ENCODE measurements at places on chromosomes 2 and 18. TPM values are rescaled to one million over a fixed set of nuclear protein-coding genes. Genes with fewer than 3 reads are reported as not detected.

AMER3 gene
- not detected for total RNA-seq

SLC23A3 gene
- total RNA-seq, result 0.28 TPM

CD8B2 gene
- not detected for total RNA-seq

C18orf32 gene
- total RNA-seq, result 34.6 TPM

ADGRF3 gene
- not detected for total RNA-seq

HAAO gene
- not detected for total RNA-seq

RGPD3 gene
- 0.09 TPM for total RNA-seq

MBD2 gene
- total RNA-seq, result 56.6 TPM

ARHGEF4 gene
- total RNA-seq, result 78.5 TPM

MBD1 gene
- total RNA-seq, result 94.0 TPM
